T-cell (primary cell): ENCODE measurements at places on chromosomes 5 and 9.

DNA sequence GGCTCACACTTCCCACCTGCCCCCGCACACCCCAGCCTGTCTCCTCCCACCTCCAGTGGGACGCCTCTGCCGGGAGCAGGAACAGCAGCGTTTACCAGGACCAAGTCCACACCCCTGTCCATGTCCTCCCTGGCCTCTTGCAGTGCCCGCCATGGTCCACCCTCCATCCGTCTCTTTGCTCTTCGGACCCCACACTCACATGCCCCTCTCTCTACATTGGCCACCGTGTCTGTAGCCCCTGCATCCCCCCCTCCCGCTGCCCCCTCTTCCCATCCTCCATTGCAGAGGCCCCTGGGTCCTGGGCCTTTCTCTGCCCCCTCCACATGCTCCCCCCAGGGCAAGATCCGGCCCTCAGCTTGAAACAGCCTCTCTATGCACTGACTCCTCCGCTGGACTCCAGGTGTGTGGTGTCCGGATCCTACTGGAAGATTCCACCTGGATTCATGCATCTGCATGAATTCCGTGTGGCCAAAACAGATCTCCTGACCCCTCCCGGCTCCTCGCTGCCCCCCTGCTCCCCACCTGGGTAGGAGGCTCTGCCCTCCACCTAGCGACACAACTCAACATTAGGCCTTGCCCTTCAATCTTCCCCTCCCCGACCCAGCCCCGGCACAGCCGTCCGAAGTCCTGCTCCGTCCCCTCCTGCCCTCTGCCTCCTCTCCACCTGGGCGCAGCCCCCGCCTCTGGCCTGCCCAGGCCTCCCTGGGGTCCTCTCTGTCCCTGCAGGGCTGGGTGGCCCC lies 168.5 kb downstream of the OLFM1 start:
- no peak for DNase-seq

DNA sequence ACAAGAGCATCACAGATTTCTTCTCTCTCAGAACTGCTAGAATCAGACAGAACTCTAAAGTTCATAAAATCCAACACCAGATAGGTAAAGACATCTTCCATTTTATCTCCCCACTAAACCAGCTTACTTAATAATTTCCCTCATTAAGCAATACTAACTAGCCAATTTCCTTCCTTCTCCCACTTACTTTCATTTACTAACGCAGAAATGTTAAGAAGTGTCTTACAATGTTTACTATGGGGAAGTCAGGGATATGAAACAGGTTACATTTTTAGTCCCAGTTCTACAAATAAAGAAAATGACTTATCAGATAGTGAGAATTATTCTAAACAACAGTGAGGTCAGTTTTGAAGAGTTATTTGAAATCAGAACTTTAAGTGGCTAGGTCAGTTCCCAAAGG lies 236.5 kb downstream of the FBXL17 start:
- DNase-seq: no peak

GRCh38 chr5:113162208-113162607 lies 185.6 kb downstream of the DCP2 start:
- no peak for DNase-seq

- DNase-seq: no peak
These were observed 15.3 kb upstream of the KIF12 start for GRCh38 chr9:114114364-114114763.

DNA sequence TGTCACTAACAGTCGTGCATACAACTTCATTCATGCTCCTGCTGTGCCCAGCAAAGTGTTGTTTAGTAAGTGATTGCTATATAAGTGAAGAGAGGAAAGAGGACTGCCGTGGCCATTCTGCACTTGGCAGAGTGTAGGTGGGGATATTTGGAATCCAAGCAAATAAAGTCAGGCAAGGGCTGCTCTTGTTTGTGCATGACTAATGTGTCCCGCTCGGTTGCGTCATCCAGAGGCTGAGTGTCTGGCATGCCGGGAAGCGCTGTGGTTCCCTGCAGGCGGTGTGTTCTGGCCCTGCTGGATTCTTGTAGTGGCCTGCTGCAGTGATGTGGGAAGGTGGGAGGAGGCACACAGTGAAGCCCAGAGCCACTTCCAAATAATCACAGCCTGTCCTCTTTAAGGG lies 136.9 kb upstream of the ANKH start:
- no peak for DNase-seq

GRCh38 chr9:133927041-133927440 lies 65.1 kb downstream of the VAV2 start:
- no peak for DNase-seq

DNA sequence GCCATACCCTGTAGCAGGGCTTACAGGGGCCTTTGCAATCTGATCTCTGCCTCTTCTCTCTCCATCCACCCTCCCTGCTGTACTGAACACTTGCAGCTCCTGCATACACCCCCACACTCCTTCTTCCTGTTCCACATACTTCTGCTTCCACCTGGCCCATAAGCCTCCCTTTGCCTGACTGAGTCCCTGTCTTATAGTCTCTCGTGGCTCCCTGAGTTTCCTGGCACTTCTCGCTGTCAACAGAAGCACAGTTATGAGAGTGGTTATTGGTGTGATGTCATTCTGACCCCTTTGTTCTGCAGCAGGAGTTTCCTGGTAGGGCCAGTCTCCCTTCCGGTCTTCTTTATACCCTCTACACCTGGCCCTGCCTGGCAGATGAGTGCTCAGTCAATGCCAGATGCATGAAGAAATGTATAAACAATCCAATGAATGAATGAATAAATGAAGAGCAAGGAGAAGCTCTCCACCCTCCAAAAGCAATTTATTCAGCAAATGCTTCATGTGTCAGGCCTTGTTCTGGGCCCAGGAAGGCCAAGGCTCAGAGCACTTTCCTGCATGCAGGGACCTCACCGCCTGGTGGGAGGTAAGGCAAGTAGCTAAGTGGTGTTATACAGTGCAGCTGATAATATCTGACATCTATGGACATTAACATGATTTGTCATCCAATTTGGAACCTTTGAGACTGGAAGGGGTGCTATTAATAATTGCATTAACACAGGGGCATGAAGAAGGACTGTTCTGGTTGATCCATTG lies 20.5 kb upstream of the CSF1R start:
- no peak for DNase-seq

DNA sequence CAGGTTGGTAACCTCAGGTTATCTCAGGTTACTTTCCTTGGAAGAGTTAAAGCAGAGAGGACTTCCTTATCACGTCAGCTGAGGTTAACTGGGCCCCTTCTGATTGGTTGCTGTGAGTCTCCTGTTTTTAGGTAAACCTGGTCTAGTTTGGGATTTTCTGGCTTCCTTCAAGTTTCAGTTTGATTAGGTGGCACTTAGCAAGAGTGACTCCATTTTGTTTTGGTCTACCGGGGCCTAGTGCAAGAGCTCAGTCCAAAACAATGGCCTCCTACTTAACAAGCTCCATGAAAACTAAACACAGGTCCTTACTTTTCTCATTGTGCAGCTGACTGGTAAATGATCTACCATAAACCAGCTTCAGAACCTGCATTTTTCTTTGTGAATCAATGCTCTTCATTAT lies 67.2 kb upstream of the GOLM1 start:
- DNase-seq: no peak

- DNase-seq: no peak
These were observed 50.9 kb upstream of the PTPDC1 start for GRCh38 chr9:94033383-94033782.

- no peak for DNase-seq
These were observed 34.5 kb downstream of the RCL1 start for GRCh38 chr9:4827224-4827623.

- DNase-seq: no peak
These were observed 20.2 kb upstream of the SPDL1 start for GRCh38 chr5:169563369-169563768.

DNA sequence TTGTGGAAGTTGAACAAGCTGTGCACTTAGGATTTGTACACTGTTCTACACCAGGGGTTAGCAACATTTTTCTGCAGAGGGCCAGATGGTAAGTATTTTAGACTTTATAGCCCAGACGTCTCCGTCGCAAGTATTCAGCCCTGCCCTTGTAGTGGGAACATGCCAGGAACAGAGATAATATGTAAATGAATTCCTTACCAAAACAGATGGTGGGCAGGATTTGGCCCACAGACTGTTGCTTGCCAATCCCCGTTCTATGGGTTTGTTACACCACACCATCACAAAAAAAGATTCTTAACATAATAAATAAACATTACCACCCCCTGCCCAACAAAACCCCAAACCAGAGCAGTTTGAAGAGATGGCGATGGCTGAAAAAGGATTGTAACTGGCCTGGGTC lies 74.3 kb downstream of the AMBP start:
- DNase-seq: no peak

DNA sequence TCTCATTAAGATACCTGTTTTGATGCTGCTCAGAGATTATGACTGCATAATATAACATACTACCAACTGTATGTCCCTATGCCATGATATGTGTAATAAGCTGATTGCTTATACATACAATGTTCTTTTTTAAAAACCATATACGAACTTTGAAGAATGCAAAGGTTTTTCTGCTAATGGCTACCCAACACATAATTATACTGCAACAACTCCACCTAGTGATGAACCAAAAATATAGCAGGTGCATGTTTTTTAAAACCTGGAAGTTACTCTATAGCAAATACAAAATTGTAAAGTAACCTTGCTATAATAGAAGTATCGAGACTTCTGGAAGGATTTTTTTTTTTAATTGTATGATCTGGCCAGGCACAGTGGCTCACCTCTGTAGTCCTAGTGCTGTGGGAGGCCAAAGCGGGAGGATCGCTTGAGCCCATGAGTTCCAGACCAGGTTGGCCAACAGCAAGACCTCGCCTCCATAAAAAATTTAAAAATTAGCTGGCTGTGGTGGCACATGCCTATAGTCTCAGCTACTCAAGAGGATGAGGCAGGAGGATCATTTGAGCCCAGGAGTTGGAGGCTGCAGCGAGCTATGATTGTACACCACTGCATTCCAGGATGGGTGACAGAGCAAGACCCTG lies 49.1 kb downstream of the HOMER1 start:
- no peak for DNase-seq

- DNase-seq: no peak
These were observed 2.9 kb downstream of the SEMA6A start for GRCh38 chr5:116571568-116572349.

DNA sequence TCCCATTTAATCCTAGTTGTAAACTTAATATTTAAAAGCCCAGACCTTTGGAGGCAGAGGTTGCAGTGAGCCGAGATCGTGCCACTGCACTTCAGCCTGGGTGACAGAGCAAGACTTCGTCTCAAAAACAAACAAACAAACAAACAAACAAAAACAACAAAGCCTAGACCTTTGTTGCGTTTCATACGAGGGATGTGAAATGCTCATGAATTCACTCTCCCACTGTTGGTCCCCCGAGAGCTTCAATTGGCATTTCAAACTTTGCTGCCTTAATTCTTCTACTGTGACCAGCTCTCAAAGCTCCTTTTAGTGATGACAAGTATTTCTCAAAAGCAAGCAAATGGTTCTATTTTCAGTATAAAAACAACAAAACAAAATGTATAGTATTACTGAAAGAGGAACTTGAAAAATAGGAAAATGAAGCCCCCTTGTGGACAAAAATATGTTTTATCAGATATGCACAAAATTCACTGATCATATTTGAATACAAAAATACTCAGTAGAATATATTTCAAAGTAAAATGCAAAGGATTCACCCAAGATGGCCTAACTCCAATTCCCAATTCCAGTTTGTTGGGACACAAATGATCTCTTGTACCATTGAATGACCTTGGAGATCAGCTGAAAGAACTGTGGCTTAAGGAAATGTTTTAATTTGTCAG lies 140.4 kb downstream of the ESM1 start:
- DNase-seq: no peak

- DNase-seq: no peak
These were observed 81.8 kb upstream of the MAMDC2 start for GRCh38 chr9:69961843-69962242.

DNA sequence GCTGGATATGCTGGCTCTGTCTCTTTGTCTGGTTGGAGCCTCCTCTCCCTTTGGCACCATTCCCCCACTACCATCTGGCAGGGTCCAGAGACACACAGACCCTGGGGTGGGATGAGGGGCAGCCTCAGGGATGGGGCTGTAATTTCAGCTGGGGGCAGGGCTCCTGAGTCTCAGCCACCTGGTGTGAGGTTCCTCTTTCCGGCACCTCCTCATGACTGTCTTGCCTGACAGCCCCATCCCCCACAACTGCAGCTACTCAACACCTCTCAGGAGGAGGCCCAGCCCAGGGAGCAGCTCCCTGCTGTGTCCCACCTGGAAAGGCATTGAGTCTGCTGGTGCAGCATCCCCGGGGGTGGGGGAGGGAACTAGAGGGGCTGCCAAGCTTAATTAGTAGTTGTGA lies 11.7 kb upstream of the RPS14 start:
- no peak for DNase-seq

DNA sequence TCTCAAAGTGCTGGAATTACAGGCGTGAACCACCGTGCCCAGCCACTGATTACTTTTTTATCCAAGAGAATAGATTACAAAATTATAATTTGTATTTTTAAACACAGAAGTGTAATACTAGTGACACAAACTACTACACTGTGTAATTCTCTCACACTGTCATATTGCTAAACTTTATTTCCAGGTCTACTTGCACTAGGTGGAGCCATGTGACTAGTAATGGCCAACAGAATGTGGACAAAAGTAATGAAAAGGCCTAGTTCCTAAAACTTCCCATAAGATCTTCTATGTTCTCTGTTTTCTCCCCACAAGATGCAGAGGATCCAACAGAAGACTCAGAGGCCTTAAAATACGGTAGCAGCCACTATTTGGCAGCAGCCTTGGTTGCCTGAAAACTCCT lies 27.3 kb downstream of the NADK2 start:
- DNase-seq: no peak

DNA sequence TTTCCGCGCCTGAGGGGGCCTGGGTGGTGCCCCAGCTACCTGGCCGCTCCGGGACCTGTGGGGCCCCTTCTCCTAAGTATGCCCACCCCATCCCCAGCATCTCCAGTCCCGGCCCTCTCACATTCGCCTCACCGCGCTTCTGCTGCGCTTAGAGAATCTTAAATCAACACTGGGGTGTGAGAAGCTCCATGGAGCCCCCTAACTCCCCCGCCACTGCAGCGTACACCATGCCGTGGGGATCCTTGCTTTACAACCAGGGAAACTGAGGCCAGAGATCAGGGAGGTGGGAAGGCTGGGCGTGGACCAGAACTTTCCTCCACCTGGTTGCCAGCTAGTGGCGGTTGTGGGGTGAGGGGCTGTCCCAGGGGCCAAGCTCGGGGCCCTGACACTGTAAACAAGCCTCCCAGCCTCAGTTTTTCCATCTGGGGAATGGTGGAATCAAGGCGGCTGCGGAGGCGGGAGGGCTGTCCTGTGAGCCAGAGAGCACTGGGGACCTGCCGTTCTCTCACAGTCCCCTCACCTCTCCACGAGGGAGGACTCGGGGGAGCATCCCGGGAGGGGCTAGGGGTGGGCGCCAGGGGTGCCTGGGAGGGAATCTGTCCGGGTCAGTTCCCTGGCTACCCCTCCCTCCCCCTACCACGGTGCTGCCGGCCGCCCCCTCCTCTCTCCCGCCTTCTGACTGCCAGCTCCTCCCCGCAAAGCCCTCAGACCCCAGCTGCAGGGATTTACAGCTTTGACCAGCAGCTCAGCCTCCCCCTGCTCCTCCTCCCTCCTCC lies 161.2 kb downstream of the C9orf50 start:
- no peak for DNase-seq
